ENCODE measurements at places on chromosomes 5 and 9.

GRCh38 chr9:89314955-89315354 is 3.3 kb upstream of the SECISBP2 start:
- no peak for DNase-seq

GRCh38 chr9:121282277-121283079 is 14.5 kb downstream of the GSN start:
- DNase-seq, result no peak

- no peak for DNase-seq
Observed at GRCh38 chr5:98767581-98767980, 5.9 kb upstream of the RGMB start.

- DNase-seq, result no peak
Observed at GRCh38 chr9:136886610-136887597, 588 bp downstream of the TRAF2 start.

- no peak for DNase-seq
Observed at GRCh38 chr5:126723643-126724042, 53.3 kb upstream of the LMNB1 start.

- DNase-seq, result no peak
Observed at GRCh38 chr5:68739752-68740151, 354.1 kb upstream of the SLC30A5 start.

GRCh38 chr5:152593388-152593787 is 188.3 kb upstream of the NMUR2 start:
- no peak for DNase-seq

DNA sequence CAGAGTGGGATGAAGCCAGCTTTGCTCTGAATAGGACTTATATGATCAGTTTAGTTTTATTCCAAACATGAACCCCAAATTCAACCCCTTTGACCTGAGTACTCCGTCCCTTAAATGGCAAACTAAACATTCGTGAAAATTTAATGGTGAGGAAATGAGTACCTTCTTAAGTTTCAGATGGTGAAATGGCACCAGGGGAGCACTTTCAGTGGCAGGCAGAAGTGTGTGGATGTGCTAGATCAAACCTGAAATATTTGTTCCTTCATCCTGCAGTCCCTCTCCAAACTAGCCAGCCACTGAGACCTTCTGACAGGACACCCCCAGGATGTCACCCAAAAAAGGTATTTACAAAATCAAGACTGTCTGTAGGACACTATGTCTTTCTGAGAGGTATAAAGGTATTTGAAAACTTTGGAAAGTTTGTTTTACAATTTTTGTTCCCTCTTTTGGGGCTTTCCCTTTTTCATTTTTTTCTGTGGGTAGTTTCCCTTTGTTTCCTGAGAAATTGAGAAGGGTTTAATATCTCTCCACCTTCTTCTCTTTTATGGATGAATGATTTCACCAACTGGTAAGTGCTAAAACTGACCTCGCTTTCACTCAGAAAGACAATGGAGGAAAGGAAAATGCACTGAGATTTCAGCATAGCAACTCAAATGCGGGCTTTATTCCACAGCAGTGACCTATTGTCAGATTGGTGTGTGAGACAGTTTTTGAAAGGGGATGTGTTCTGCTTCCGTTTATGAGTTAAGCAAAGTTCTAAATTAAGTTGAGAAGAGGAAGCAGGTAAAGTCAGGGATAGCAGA is 127.1 kb downstream of the TMC1 start:
- DNase-seq, result no peak

GRCh38 chr5:53671447-53671846 is 111.0 kb downstream of the NDUFS4 start:
- DNase-seq, result no peak

DNA sequence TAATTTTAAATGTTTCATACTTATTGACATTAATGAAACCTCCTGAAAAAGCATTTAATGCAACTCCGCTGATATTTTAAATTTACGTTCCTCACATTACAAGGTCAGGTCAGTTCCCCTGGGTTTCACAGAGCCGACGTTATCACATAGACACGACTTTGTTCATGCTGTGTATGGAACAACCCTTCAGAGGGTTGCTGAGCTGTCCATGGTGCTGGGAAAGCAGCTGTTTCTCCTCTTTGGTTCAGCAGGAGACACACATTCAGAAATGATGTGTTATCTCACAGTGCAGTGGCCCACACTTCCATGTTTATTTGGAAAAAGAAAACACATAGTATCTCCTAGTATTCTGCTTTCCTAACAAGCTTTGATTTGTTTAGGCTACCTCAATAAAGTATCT is 53.5 kb downstream of the PPP2R2B start:
- DNase-seq, result no peak

DNA sequence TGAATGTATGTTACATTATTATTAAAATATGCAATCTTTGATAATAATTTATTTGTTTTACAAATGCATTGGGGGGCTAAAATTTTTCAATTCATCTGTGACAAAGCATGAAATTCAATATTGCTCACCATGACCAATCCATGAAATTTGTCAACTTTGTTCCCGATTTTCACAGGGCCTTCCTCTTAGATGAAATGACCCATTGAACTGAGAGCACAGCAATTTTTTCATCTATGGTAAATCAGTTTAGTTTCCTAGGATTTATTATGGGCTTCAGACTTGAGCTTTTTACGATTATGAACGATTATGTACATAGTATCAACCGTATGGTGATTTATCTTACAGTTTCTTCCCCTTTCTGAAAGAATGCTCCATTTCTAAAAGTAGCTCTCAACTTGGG is 157.3 kb downstream of the KIAA0825 start:
- DNase-seq, result no peak

DNA sequence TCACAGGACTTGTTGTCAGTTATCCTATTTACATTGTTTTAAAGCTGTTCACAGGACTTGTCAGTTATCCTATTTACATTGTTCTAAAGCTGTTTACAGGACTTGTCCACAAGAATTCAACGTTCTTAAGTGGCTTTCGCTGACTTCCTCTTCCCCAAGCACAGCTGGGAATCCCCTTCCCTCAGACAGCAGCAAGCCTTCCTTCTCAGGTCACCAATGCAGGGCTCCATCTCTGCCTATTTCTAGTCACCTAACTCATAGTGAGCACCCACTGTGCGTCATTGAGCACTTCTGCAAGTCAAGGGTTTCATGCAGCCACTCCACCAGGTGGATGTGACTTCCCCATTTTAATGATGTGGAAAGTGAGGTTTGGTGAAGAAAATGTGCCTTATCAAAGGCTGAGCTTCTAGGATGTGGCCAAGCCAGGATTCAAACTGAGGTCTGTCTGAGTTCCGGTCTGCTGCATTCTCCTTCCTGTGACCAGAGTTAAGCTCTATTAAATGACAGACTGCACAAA is 109.8 kb upstream of the ZNF462 start:
- DNase-seq, result no peak

GRCh38 chr5:174998131-174998730 is 273.8 kb downstream of the MSX2 start:
- no peak for DNase-seq

DNA sequence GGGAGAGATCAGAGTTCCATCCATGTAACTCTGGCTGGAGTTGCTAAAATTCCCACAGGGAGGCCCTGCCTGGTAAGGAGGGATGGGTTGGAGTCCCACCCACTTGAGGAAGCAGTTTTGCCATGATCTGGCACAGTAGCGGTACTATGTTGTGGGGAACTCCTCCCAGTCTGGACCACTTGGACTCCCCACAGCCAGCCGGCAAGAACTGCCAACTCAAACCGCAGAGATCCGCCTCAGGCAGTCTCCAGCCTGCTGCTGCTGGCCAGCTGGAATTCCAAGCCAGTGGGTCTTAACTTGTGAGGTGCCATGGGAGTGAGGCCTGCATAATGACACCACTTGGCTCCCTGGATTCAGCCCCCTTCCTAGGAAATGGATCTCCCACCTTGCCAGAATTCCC is 151.9 kb downstream of the NDUFS4 start:
- no peak for DNase-seq

DNA sequence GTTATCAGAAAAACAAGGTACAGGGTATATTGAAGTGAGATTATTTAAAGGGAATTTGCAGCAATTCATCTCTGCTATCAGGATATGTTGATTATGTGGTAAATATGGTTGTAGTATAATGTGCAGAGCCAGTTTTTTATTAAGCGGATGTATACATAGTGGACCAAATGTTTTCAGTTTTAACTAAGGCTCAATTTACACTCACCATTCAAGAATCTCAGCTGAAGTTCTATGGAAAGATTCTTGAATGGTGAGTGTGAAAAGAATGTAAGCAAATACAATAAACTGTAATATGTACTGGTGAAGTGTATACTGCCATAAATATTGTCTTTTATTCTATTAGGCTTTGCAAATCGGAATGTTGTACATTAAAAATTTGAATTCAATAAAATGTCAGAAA is 895.9 kb upstream of the CDH10 start:
- no peak for DNase-seq

DNA sequence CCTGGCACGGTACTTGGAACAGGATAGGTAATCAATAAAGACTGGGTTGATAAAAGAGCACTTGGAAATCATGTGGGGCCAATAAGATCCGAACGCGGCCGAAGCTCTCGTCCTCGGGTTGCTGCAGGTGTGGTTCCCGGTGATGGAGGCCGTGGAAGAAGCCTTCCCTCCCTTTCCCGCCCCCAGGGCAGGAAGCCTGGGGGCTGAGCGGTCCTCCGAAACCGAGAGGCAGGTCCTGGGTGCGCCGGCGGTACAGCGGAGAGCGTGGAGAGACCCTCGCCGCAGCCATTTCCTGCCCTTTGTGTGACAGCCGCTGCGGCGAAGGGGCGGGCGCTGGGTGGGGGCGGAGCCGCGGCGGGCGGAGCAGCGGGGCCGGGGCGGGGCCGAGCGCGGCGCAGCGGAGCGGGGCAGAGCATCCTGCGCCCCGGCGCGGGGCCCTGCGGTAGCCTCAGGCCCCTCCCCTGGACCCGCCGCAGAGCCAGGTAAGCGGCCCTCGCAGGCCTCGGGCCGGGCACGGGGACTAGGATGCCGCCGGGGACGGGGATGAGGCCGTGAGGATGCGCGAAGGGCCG is at the start of gene CYFIP2:
Gene CYFIP2, plus strand, starts transcription at position 410 of the 572 bp plus-strand sequence. CDS start 19,239 bp downstream, outside the sequence.
- DNase-seq, result peak; percentile 62

DNA sequence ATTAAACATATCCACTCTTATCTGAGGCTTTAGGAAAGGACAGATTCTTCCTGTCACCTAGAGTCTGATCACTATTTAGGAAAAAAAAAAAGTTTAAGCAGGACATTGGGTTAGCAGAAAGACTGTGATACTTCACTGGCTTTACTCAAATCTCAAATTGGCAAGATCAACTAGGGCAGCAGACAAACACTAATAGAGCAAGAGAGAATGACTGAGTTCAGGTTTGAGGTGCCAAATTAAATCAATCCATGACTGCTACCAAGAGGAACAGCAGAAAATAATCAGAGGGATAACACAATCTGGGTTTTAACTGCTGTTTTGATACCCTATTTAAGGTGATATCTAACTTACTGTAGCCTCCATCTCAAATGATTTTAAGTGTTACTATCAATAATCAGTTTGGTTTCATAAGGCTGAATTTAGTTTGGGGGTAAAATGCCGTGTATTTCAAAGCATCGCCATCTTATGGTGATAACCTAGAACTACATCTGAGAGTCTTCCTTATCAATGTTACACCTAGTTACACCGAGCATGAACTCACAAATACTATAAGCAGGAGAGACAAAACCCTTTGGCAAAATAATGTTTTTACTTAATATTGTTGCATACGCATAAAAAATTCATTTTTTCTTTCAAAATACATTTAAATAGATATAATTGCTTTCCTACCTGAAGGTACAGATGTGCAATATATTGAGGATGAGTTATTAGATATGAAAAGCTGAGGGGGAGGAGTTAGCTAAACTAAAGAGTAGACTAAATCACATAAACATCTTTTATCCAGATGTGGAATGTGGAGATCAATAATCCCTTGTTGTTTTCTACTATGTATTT is 286.4 kb upstream of the CDH12 start:
- no peak for DNase-seq

DNA sequence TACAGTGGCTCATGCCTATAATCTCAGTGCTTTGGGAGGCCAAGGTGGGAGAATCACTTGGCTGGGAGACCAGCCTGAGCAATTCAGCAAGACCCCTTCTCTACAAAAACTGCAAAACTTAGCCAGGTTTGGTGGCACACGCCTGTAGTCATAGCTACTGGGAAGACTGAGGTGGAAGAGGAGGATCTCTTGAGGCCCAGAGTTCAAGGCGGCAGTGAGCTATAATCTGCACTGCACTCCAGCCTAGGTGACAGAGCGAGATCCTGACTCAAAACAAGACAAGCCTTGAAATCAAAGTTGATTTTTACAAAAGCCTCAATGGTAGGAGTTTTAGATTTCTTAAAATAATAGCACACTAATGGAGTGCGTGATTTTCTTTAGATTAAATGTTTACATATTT is 14.6 kb downstream of the UBE2D2 start:
- DNase-seq, result no peak

GRCh38 chr9:21856301-21857094 is 54.1 kb downstream of the MTAP start:
- no peak for DNase-seq

GRCh38 chr5:137828180-137828579 is 39.5 kb upstream of the MYOT start:
- no peak for DNase-seq

GRCh38 chr9:81621785-81622259 is 67.5 kb downstream of the TLE1 start:
- no peak for DNase-seq

- DNase-seq, result no peak
Observed at GRCh38 chr5:142073362-142073988, 35.1 kb upstream of the NDFIP1 start.

- no peak for DNase-seq
Observed at GRCh38 chr9:133681658-133682306, 45.6 kb downstream of the DBH start.

GRCh38 chr5:116733991-116734975 is 159.7 kb upstream of the SEMA6A start:
- DNase-seq, result no peak

DNA sequence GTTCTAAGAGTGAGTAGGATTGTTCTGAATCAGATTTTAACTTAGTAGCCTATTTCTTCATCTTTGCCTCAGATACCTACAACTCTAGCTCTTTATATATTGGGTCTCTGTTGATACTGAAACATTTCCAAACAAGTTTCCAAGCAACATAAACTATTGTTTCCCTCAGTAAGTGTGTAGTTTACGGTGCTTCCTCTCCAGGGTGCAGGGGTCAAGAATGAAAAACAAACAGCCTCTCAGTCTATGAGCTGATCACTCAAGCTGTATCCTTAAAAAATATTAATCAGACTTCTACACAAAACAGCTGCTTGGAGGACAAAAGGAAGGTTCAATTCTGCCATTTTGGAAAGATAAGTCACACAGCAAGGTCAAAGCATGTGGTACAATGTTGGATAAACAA is 75.0 kb downstream of the ADAMTS12 start:
- no peak for DNase-seq

- no peak for DNase-seq
Observed at GRCh38 chr9:123437201-123437600, 81.2 kb downstream of the CRB2 start.
